MCF 10A (cell line): ENCODE measurements at places on chromosomes 2 and 18.
A peak's percentile ranks its signal among the peaks of the same experiment; 100 is the strongest.

GRCh38 chr2:167484875-167485274 is 596.6 kb downstream of the XIRP2 start:
- no peaks in the 10 kb centered on the region for H3K36me3 ChIP-seq
- no peak for DNase-seq
- peaks cover 5% of the 10 kb centered on the region for H3K4me1 ChIP-seq
- H3K27ac ChIP-seq = no peak overlapping the region

DNA sequence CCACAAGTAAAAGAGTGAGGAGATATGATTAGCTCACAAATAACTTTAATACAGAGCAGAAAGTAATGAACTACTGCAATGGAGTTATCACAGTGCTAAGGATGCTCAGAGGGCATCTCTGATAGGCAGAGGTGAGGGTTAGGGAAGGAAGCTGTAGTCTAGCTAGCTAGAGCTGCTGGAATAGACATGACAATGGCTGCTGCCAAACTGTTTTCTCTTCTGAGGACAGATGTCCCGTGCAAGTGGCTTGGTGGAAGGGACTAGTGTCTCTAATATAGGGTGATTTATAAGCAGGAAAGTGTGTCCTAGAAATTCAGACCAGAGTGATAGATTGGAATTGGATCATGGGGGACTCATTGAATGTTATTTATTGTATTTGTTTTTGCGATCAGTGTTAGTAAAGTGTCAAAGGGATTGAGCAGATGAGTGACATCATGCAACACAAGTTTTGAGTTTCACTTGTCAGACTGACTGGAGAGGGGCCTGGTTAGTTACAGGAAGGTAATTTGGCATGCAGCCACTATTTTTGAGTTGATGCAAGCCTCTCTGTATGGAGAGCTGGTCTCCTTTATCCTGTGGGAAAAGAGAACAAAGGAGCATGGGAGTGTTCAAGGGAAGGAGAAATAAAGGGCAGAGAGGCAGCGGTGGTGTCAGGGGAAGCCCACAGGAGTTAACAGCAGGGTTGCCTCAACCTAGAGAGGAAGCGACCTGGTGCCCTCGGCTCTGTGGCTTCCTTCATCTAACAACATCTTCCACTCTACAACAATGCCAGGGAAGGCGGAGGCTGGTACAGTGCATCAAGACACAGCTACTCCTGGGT is 1.9 kb downstream of the CTLA4 start:
- H3K4me1 ChIP-seq = no peaks in the 10 kb centered on the region
- peak; percentile 13 for DNase-seq
- H3K36me3 ChIP-seq = no peaks in the 10 kb centered on the region
- H3K27ac ChIP-seq = no peak overlapping the region
- peaks cover 53% of the 10 kb centered on the region for H3K27me3 ChIP-seq

- no peak overlapping the region for H3K27ac ChIP-seq
- no peaks in the 10 kb centered on the region for H3K27me3 ChIP-seq
- peaks cover 25% of the 10 kb centered on the region for H3K36me3 ChIP-seq
- H3K4me1 ChIP-seq = peaks cover 29% of the 10 kb centered on the region
- H3K4me3 ChIP-seq = no peak overlapping the region
Observed at GRCh38 chr2:37084797-37085196, 479 bp downstream of the GPATCH11 start.

DNA sequence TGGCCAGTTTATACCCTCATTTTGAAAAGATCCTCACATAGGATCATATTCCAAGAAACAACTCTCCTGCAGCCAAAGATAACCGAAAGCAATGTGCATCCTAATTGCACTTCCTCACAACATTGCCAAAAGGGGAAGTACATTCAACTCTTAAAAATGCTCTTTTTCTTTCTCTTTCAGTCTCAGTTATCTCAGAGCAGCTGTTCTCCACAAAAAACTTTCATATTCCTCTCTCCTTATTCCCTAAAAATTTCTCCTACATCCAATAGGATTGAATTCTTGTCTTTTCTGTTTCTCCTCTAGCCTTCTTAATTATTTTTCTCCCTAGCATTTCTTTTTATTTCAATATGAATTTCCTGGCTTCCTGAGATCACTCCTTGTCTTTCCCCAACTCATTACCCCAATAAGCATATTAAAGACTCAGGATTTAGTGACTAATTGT is 7.4 kb upstream of the VRK2 start:
- H3K36me3 ChIP-seq = no peaks in the 10 kb centered on the region
- no peaks in the 10 kb centered on the region for H3K27me3 ChIP-seq
- no peak overlapping the region for H3K4me3 ChIP-seq
- H3K4me1 ChIP-seq = peaks cover 20% of the 10 kb centered on the region
- DNase-seq = no peak

DNA sequence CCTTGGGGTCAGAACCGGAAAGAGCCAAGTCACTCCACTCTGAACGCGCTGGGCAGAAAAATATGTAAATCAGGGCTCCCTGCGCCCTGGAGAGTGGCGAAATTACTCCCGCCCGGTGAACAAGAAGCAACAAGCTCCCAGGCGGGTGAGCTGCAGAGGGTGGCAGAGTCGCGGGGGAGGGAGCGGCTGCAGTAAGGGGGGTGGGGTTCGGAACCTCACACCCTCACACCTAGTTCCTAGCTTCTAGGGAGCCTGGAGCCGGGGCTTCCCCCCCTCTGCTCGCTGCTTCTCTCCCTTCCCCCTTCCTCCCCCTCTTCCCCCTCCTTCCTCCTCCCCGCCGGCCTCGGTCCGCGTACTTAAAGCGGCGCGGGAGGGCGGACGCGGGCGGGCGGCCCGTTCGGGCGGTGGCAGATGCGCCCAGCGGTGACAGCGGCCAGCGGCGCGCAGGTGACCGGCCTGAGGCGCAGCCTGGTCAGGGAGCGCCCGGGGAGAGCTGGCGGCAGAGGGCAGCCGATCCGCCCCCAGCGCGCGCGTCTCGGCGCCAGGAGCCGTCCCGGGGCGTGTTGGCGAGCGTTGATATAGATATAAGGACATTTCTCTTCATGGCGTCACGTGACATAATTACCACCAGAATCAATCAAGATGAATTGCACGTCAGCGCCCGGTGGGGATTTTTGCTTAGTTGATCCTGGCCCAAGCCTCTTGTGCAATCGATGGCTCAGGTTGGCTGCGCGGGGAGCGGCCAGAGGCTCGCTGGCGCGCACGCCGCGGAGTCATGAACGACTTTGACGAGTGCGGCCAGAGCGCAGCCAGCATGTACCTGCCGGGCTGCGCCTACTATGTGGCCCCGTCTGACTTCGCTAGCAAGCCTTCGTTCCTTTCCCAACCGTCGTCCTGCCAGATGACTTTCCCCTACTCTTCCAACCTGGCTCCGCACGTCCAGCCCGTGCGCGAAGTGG is at the start of gene HOXD11:
TSS of gene HOXD11 (plus strand) at position 700 of the 959 bp plus-strand sequence. CDS start at position 776, 76 bp downstream.
- peaks cover 7% of the 10 kb centered on the region for H3K4me1 ChIP-seq
- peak; percentile 42 for DNase-seq
- no peaks in the 10 kb centered on the region for H3K36me3 ChIP-seq
- peak within 1 kb of the TSS; percentile 24 for H3K4me3 ChIP-seq

GRCh38 chr18:9387891-9388290 is 53.3 kb downstream of the TWSG1 start:
- H3K36me3 ChIP-seq = peaks cover 13% of the 10 kb centered on the region
- DNase-seq = no peak
- H3K27ac ChIP-seq = no peak overlapping the region
- no peaks in the 10 kb centered on the region for H3K4me1 ChIP-seq
- no peaks in the 10 kb centered on the region for H3K27me3 ChIP-seq
- H3K4me3 ChIP-seq = no peak overlapping the region

- H3K27me3 ChIP-seq = no peaks in the 10 kb centered on the region
- DNase-seq = peak; percentile 74
- peak overlapping the region; percentile 95 for H3K4me3 ChIP-seq
- peaks cover 10% of the 10 kb centered on the region for H3K36me3 ChIP-seq
- H3K27ac ChIP-seq = peak overlapping the region; percentile 98
Observed at GRCh38 chr2:68465081-68465916, 1.8 kb downstream of the FBXO48 start.

GRCh38 chr2:11712866-11713265 is 33.6 kb upstream of the LPIN1 start:
- peaks cover 25% of the 10 kb centered on the region for H3K4me1 ChIP-seq
- H3K4me3 ChIP-seq = no peak overlapping the region
- H3K36me3 ChIP-seq = no peaks in the 10 kb centered on the region
- no peaks in the 10 kb centered on the region for H3K27me3 ChIP-seq
- peak; percentile 37 for DNase-seq
- no peak overlapping the region for H3K27ac ChIP-seq

- H3K4me3 ChIP-seq = no peak overlapping the region
- no peaks in the 10 kb centered on the region for H3K4me1 ChIP-seq
- DNase-seq = no peak
- H3K36me3 ChIP-seq = no peaks in the 10 kb centered on the region
- no peaks in the 10 kb centered on the region for H3K27me3 ChIP-seq
Observed at GRCh38 chr2:61978522-61978921, 73.0 kb downstream of the COMMD1 start.

GRCh38 chr18:9546468-9546867 is 67.9 kb downstream of the PPP4R1 start:
- DNase-seq = no peak
- H3K27ac ChIP-seq = no peak overlapping the region
- no peaks in the 10 kb centered on the region for H3K27me3 ChIP-seq
- H3K4me1 ChIP-seq = no peaks in the 10 kb centered on the region

GRCh38 chr2:208329485-208329884 is 63.4 kb downstream of the PIKFYVE start:
- DNase-seq = no peak
- no peak overlapping the region for H3K4me3 ChIP-seq
- peaks cover 54% of the 10 kb centered on the region for H3K36me3 ChIP-seq
- no peaks in the 10 kb centered on the region for H3K27me3 ChIP-seq
- H3K27ac ChIP-seq = peak overlapping the region; percentile 14

- peaks cover 20% of the 10 kb centered on the region for H3K4me1 ChIP-seq
- no peaks in the 10 kb centered on the region for H3K27me3 ChIP-seq
- H3K4me3 ChIP-seq = no peak overlapping the region
- no peak overlapping the region for H3K27ac ChIP-seq
- H3K36me3 ChIP-seq = peaks cover 38% of the 10 kb centered on the region
Observed at GRCh38 chr2:84425310-84425709, 33.8 kb downstream of the SUCLG1 start.

GRCh38 chr18:65093346-65093745 is 657.5 kb upstream of the CDH7 start:
- no peak overlapping the region for H3K4me3 ChIP-seq
- H3K4me1 ChIP-seq = no peaks in the 10 kb centered on the region
- H3K27ac ChIP-seq = no peak overlapping the region
- H3K36me3 ChIP-seq = no peaks in the 10 kb centered on the region
- peaks cover 12% of the 10 kb centered on the region for H3K27me3 ChIP-seq

- no peak for DNase-seq
- H3K36me3 ChIP-seq = no peaks in the 10 kb centered on the region
- no peak overlapping the region for H3K27ac ChIP-seq
Observed at GRCh38 chr2:5594249-5594695, 97.9 kb upstream of the SOX11 start.

DNA sequence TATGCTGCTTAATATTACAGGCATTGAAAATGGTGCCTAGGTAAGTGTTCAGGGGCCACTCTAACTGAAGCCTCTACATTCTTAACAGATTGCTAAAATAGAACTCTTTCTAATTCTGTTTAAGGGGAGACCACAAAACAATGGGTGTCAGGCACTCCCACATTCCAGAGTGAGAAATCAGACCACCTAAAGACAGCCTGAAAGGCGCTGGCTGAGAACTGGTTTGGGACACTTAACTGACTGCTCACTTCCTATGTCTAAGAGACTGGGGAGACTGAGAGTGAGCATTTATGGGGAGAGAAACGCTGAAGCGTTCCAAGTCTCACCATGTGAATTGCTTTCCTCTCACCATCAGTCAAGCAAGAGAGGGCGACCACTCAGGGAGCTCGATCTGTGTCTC is 108.8 kb upstream of the ITGB6 start:
- H3K4me1 ChIP-seq = peaks cover 24% of the 10 kb centered on the region
- H3K27ac ChIP-seq = peak overlapping the region; percentile 59
- peak; percentile 47 for DNase-seq
- no peak overlapping the region for H3K4me3 ChIP-seq
- H3K27me3 ChIP-seq = no peaks in the 10 kb centered on the region

GRCh38 chr2:149690825-149691224 is 103.2 kb upstream of the MMADHC start:
- H3K4me3 ChIP-seq = no peak overlapping the region
- H3K27me3 ChIP-seq = no peaks in the 10 kb centered on the region
- DNase-seq = no peak
- H3K27ac ChIP-seq = no peak overlapping the region
- H3K36me3 ChIP-seq = no peaks in the 10 kb centered on the region

DNA sequence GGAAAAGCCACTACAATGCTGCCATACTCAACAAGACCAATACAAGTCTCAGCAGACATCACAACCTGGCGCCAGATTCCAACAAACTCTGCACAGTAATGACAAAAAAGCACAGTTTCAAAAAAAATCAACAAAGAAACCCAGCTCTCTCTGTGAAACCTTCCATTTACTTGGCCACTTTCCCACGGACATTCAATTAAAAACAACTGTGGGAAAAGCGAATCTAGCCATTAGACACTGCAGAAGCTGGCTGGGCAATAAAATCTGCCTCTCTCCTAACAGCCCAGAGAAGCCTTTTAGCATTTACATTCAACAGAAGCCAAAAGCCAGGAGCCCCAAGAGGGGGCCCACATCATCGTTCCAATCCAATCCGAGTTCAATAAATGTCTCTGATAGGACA is 128.9 kb downstream of the HDAC4 start:
- H3K4me3 ChIP-seq = no peak overlapping the region
- no peak for DNase-seq
- H3K27me3 ChIP-seq = no peaks in the 10 kb centered on the region
- peaks cover 6% of the 10 kb centered on the region for H3K36me3 ChIP-seq

- no peak overlapping the region for H3K27ac ChIP-seq
- no peaks in the 10 kb centered on the region for H3K27me3 ChIP-seq
- no peaks in the 10 kb centered on the region for H3K4me1 ChIP-seq
- no peaks in the 10 kb centered on the region for H3K36me3 ChIP-seq
- DNase-seq = no peak
Observed at GRCh38 chr18:76052227-76052595, 442.8 kb downstream of the ZNF516 start.

DNA sequence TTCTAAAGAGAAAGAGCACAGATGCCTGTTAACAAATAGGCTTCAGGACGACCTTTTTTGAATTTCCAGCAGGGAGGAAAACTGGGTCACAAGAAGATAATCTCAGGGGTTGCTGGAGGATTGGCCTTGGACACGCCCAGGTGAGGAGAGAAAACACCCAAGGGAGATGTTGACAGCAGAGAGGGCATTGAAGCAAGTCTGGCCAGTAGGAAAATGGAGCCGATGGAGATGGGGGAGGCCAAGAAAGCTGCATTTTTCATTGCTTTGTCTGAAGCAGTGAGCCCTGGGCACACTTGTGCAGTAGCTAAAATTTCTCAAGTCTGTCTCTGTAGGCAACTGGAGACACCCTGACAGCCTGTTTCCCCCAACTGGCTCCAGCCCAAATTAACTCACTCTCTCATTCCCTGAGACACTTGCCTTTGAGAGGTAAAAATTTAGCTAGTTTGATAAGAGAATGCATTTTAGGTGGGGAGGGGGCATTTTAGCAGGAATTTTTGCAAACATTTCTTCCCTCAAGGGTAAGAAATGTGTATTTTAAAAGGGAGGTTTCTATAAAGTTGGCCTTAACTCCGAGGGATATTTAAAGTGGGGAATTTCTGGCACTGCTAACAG is 165.5 kb downstream of the TGIF1 start:
- H3K27ac ChIP-seq = no peak overlapping the region
- peaks cover 3% of the 10 kb centered on the region for H3K36me3 ChIP-seq
- H3K4me3 ChIP-seq = no peak overlapping the region
- DNase-seq = no peak
- H3K4me1 ChIP-seq = no peaks in the 10 kb centered on the region
